Right atrium auricular region (tissue), 2 donors: ENCODE measurements at places on chromosomes 11 and 22.

DNA sequence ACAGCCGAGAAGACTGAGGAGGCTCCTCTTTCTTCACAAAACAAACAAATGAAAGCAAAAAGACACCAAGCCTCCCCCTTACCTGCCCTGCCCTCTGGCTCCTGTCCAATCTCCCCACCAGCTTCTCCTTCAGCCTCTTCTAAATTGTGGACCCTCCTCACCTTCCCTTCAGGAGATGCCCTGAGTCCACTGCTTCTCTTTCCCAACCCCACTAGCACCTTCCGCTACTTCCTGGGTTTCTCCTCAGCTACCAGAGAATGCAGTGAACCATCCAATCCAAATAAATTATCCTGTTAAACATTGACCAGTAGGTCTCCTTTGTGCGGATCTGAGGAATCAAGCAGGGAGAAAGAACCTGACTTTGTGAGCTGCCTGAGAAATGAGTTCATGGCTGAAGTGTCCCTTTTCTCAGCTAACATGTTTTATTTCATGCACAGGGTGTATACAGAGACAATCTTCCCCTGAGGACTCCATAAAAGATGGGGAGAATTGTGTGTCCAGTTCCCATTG lies 63.2 kb upstream of the VPREB1 start:
- DNase-seq: no peak

- DNase-seq: no peak
Observed at GRCh38 chr11:130801333-130802122, 114.8 kb downstream of the SNX19 start.

DNA sequence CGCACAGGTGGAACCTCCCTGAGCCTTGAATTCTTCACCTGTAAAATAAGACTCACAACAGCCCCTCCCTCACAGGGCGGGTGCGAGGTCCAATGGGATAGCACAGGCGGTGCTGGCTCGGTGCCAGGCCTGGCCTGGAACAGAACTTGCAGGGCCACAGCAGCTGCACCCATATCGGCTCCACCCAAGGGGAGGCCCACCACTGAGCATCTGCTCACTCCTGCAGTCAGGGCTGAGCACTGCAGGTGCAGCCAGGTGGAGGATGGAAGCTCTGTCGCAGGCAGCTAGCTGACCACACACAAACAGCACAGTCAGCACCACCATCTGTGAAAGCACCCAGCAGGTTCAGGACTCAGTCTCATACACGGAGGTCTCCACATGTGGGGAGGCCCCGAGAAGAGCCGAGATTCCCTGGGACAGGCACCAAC lies 19.6 kb downstream of the VPS37C start:
- no peak for DNase-seq

GRCh38 chr22:32130464-32130863 lies 28.6 kb downstream of the C22orf42 start:
- no peak for DNase-seq

GRCh38 chr11:13238879-13239514 lies 38.6 kb upstream of the BMAL1 start:
- no peak for DNase-seq

DNA sequence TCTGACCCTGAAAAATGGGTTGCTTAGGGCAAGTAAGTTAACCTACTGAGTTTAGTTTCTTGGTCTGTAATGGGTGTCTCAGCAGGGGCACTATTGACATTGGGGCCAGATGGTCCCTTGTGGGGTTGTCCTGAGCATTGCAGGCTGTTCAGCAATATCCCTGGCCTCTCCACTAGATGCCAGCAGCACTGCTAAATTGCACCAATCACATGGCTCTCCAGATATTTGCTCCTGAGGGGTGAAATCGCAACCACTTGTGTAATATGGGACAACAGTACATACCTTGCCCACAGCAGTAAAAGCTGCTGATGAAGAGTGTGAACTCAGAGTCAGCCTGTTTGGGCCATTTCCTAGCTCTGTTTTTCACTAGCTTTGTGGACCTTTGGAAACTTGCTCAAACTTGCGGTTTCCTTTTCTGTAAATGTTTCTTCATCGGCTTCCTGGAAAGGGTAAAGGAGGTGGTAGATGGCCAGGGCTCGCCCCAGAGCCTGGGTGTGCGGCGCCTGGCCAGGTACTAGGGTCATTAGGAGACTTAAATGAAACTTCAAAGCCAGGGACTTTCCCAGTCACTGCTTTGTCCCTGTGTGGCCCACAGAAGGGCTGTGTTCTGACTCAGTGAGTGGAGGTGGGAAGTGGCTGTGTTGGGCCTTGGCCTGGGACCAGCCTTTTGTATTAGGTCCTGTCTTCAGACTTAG lies 13.0 kb downstream of the NCF4 start:
- no peak for DNase-seq

- no peak for DNase-seq
Observed at GRCh38 chr22:37818409-37819104, 4.6 kb upstream of the GALR3 start.

GRCh38 chr11:6928916-6929315 lies 2.7 kb downstream of the ZNF215 start:
- DNase-seq: no peak

DNA sequence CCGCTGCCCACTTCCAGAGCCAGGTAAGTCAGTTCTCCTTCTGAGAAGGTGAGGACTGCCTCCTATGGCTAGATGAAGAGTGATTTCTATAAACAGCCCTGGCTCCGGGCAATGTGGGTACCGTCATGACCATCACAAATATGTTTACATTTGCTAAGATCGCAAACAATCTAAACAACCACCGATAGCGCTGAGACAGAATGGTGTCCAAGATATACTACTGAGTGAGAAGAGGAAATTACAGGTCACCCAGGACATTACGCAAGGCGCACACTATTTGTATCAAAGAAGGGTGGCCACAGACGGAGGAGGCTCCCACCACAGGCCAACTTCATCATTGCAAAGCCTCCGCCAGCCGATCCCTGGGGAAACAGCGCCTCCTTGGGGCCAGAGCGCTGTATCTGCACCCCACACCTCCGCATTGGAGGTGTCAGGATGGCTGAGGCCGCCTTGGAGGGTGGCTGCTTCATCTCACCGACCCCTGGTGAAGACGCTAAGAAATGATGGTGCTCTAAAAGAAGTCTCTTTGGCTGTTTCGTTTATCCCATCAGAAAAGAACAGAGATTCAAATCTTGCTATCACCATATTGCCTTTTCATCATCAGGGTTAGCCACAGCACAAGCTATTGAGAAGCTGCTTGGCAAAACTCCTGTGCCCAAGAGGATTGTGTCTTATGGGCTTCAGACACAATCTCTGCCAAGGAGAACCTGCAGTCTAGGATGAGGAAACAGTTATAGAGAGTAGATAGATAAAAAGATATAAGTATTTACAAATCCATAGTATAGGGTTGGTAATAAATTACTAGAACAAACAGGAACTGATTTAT lies 12.3 kb upstream of the ASRGL1 start:
- no peak for DNase-seq

DNA sequence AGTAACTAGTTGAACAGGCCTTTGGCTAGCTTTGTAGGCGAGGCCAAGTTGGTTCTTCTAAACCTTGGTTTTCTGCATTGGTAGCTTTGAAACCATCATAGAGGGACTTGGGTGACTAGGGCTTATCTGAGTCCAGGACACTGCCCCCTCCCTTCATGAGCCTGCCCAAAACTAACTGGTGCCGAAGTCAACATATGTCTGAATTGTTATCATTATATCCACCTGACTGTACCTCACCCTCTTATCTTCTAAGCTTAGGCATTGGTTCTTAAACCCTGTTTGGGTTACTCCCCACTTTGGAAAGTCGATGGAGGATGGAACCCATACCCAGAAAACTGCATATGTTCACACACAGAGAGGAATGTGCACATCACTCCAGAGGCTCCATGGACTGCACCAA lies 7.6 kb upstream of the MAPK8IP1 start:
- no peak for DNase-seq
